Kidney glomerular epithelial cell (primary cell): ENCODE measurements at places on chromosomes 1 and 21.

DNA sequence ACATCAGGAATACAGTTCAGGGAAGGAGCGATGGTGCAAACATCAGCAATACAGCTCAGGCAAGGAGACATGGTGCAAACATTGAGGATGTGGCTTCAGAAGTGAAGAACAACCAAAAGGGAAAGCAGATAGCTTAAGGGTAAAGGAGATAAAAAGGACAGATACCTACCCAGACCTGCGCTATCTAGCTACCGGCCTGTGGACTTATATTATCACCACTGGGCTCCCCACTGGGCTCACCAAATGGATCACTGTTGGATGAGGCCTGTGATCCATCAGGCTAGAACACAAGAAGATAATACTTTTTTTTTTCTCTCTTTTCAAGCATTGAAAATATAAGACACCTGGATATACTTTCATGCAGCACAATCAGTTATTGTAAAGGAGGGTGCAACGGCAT is 44.7 kb upstream of the C8B start:
- no peak for DNase-seq

- DNase-seq, result no peak
Measured at GRCh38 chr1:110048923-110049601, 14.6 kb downstream of the STRIP1 start.

- DNase-seq, result peak; percentile 66
Measured at GRCh38 chr21:27564684-27565301, 597.9 kb upstream of the ADAMTS5 start.

GRCh38 chr1:42177541-42177981 is 13.0 kb upstream of the GUCA2A start:
- DNase-seq, result peak; percentile 81

- no peak for DNase-seq
Measured at GRCh38 chr1:11472741-11473140, 6.2 kb upstream of the DISP3 start.

GRCh38 chr1:214524824-214525223 is 26.6 kb downstream of the PTPN14 start:
- no peak for DNase-seq

DNA sequence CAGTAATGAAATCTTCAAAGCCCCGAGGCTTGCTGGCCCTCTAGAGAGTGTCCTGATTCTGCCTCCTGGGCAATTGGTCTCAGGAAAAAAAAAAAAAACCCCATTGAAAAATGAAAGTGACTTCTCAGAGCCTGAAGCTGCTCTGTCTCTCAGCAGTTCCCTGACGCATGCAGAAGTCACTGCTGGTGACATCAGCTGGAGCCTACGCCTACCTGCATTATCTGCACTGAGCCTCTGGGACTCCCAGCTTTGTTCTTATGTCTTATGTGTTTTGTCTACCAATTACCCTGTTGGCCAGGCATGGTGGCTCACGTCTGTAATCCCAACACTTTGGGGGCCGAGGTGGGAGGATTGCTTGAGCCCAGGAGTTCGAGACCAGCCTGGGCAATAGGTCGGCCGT is 10.1 kb upstream of the SLC25A33 start:
- DNase-seq, result no peak

DNA sequence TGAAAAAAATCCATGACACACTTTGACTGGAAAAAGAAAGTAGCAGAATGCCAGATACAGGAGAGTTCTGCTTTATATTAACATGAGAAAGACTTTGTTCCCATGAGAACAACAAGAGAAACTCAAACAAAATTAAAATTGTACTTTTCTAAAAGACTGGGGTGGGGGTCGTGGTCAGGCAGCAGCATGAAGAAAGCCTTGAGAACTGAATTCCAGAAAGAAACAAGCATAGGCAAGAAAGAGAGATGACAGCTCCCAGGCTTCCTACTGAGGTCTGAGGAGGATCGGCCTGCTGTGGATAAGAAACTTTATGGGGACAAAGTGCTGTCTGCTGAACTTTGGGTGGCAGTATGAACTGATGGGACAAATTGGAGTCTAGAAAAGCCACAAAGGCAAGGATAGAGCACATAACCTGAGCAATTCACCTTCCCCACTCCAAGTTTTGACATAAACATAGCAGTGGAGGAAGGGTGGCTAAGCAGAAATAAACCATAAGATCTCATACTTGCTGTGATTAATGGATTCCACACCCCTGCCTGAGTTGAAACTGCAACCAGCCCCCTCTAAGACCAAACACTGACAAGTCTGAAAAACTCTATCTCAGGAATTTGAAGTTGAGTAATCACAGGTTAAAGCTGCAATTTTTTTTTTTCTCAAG is 43.7 kb downstream of the COL6A1 start:
- DNase-seq, result peak; percentile 62

DNA sequence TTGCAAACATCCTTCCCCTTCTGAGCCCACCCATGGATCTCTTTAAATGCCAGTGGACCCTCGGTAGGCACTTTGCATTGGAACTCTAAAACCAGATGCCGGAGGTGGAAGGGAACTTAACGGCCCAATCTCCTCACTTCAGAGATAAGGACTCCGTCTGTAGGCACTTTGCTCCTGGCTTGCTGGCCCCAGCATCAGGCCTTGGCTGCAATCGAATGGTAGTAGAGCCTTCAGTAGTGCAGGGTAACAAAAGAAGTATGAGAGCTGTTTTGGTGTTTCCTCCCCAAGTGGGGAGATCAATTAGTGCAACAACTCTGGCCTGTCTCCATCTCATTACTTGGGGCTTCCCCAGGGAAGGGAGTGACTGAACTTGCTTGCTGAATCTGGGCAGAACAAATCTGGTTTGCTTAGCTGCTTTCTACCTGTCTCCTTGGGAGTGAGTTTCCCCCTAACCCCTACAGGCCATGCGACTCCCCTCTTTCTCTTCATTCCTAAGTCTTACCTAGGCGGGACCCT is 70.8 kb downstream of the TENT5C start:
- no peak for DNase-seq

DNA sequence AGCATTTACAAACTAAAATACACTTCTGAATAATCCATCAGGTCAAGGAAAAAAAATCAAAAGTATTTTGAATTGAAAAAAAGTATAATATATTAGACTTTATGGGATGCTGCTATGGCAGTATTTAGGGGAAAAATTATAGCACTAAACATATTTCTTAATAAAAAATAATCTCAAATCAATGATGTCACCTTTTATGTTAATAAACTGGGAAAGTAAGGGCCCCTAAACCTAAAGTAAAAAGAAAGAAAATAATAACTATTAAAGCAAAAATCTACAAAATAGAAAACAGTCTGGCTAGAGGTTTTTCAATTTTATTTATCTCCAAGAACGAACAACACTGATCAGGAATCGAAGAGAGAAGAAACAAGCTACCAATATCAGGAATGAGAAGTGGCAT is 160.8 kb upstream of the PLXNA2 start:
- no peak for DNase-seq
